CD4-positive, alpha-beta T cell treated with Interleukin-4 for 4 hours (primary cell): ENCODE measurements at places on chromosomes 3 and 15.

- no peak for DNase-seq
Measured at GRCh38 chr15:66570842-66571478, 5.2 kb upstream of the LCTL start.

DNA sequence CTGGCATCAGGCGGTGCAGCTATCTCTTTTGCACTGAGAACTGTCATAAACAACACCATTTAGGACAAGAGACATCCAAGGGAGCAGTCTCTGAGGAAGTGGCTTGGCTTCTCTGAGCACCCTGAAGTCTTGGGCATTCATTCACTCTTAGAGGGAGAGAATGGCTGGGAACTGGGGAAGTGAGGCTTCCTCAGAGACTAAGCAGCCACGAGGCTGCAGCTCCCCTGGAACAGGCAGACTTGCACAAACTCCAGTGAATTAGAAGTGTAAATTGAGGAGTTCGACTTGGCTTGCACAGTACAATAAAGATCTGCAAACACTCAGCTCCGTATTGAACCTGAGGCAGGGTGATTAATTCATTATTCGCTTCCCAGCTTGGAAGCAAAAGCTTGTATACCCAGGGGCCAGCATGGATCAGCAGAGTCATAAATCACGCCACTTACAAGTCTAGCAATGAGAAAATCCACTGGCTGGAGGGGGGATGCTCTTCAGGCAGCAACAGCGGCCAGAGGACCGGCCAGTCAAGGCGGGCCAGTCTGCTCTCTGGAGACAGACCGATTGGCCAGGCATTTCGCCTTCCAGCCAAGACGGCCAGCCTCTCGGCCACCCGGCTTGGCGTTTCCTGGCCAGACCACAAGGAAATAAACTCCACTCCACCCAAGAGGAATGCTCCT, 118.8 kb upstream of the ADPGK start:
- no peak for DNase-seq

DNA sequence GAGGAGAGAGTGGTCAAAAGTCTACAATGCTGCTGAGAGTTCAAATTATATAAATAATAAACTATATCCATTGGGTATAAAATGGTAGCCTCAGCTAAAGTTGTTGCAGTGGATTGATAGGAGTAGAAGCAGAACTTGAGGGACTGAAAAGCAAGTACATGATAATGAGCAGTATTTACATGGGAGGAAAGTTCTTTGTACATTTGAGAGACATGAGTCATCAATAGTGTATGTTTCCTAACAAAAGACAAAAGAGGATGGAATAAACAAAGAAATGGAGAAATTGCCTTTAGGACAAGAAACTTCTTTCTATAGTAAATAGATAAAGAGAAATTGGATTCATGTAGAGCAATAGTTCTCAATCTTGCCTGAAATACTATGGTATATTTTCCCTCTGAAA, 110.0 kb upstream of the PLSCR5 start:
- no peak for DNase-seq

GRCh38 chr3:107837895-107838612, 252.8 kb downstream of the CD47 start:
- DNase-seq: no peak

GRCh38 chr15:31062310-31062847, 39.1 kb downstream of the TRPM1 start:
- DNase-seq: no peak

- DNase-seq: no peak
Measured at GRCh38 chr15:101805605-101806345, 2.5 kb downstream of the OR4F6 start.

GRCh38 chr3:143551761-143552160, 296.5 kb downstream of the SLC9A9 start:
- DNase-seq: no peak

GRCh38 chr3:36561601-36562000, 181.3 kb downstream of the STAC start:
- no peak for DNase-seq

DNA sequence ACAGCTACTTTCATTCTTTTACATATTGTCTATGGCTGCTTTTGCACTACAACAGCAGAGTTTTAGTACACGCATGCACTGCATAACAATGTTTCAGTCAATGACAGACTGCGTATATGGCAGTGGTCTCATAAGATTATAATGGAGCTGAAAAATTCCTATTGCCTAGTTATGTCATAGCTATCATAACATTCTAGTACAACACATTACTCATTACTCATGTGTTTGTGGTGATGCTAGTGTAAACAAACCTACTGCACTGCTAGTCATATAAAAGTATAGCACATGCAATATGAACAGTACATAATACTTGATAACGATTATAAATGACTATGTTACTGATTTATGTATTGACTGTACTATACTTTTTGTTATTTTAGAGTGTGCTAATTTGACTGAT, 47.9 kb downstream of the QTRT2 start:
- no peak for DNase-seq

GRCh38 chr15:22936577-22937472, 43.3 kb downstream of the CYFIP1 start:
- no peak for DNase-seq

DNA sequence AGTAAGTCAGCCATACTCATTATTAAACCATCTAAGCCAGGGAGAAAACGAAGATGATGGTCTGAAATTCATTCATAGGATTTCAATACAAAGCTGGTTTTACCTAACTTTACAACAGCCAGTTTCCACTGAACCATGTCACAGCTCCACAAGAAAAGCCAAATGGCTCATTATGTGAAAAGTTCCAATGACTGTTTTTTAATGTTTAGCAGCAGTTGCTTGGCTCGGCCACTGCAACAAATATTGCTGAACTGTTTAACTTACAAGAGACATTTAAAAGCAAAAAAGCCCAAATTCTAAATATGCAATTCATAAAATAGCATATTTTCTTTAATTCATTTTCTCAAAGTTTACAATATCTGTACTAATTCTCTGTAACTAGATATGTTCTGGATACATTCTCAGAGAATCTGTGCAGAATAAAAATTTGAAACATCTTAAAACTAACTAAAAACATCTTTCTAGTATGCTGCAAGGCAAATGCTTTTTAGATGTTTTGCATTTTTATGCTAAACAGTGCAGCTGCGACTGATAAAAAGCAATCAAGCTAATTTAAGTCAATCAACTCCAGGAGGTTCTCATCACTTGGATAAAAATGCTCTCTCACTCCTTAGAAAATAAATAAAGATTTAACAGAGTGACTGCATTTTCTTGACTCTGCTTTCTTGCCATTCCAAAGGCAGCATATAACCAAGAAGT, 356.5 kb downstream of the ERC2 start:
- DNase-seq: no peak

DNA sequence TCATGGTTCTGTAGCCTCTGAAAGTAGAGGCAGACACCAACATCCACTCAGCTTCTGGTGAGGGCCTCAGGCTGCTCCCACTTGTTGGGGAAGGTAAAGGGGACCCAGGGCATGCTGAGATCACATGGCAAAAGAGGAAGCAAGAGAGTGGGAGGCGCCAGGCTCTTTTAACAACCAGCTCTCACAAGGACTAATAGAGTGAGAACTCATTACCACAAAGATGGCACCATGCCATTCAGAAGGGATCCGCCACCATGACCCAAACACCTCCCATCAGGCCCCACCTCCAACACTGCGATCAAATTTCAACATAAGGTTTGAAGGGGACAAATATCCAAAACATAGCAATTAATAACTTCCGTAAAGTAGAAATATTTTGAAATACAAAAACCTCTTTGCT, 192.3 kb downstream of the OCA2 start:
- no peak for DNase-seq

DNA sequence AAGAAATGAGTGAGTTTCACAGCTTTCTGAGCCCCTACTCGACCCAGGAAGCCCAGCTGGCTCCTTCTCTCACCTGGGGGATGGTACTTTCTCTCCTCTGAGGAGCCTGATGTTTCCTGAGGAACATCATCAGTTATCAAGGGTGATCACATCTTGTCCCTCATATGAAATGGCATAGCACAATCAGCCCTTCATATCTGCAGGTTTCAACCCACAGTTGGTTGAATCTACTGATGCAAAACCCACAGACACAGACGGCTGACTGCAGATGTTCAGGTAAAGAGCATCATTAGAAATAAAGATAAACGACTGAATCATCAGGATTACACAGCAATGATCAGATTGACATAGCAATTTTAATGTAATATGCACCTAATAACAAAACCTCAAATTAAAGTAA, 93.6 kb upstream of the OSTN start:
- DNase-seq: no peak

DNA sequence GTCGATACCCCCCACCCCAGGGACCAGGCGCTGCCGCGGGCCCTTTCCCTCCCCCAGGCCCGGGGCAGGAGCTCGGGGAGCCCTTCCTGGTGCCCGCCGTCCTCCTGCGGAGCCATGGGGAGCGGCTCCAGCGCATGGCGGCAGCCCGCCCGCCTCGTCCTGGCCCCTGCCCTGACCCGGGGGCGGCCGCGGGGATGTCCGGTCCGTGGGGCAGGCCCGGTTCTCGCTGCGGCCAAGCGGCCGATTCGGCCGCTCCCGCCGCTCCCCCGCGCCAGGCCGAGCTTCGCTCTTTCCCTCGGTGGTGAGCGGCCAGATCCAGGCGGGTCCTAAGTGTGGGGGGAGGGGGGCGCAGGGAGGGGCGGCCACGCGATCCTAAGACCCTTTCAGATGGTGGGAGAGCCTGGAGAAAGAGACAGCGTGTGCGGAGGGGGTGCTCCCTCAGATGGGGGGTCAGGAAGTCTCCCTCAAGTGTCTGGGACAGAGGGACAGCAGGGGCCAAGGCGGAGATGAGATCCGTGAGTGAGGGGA, 1.3 kb downstream of the NEIL1 start:
- DNase-seq: no peak

- DNase-seq: no peak
Measured at GRCh38 chr3:175422744-175423143, 563.6 kb downstream of the NAALADL2 start.

DNA sequence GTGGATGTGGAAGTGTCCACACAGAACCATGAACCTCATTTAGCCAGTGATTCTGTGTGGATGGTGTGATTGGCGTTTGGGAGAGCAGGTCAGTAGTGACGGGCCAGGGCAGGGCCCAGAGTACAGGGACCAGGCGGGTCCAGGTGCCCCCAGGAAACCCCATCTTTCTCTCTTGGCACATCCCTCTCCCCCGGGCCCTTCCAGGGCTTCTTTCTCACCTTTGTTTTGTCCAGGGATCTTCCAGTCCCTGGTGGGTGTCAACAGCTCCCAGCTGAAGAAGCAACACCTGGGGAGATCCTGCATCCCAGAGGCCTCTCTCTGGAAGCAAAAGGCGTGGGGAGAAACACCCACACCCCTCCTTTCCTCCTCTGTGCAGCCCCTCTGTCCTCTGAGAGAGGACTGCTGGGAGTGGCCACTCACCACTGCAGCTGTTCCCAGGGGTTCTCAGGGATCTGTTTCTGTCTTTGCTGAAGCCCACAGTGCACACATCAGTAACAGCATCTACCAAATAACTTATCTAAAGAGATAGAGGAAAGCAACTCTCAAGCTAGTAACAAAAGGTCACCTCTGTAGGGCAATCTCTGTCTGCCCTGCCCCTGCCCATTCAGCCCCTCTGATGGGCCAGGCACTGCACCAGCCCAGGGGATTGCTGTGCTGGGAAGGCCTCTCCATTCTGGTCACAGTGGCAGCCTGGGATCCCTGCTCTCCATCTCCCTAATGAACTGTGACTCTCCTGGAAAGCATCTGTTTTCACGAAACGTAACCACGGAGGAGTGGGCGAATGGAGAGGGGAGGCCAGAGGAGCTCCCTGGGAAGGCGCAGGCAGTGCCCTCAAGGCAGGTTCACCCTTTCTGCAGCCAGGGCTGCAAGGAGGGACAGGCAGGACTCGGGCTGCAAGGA, 98.3 kb upstream of the ALDH1A3 start:
- DNase-seq: no peak

GRCh38 chr3:57794501-57794900, 38.4 kb downstream of the SLMAP start:
- no peak for DNase-seq

- DNase-seq: no peak
Measured at GRCh38 chr3:51381333-51381705, 3.8 kb upstream of the MANF start.

DNA sequence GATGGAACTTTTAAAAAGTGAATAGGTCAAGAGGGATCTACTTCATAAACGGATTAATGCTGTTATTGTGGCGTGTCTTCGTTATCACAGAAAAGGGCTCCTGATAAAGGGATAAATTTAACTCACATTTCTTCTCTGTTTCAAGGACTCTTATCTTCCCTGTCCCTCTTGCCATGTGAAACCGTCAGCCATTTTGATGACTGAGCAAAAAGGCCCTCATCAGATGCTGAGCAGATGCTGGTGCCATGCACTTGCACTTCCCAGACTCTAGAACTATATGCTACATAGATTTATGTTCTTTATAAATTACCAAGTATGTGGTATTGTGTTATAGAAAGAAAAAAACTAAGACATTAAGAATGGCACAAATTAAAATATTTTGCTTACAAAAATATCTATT, 1011.8 kb upstream of the GBE1 start:
- no peak for DNase-seq

GRCh38 chr3:46846624-46847542, 16.4 kb downstream of the MYL3 start:
- DNase-seq: no peak

DNA sequence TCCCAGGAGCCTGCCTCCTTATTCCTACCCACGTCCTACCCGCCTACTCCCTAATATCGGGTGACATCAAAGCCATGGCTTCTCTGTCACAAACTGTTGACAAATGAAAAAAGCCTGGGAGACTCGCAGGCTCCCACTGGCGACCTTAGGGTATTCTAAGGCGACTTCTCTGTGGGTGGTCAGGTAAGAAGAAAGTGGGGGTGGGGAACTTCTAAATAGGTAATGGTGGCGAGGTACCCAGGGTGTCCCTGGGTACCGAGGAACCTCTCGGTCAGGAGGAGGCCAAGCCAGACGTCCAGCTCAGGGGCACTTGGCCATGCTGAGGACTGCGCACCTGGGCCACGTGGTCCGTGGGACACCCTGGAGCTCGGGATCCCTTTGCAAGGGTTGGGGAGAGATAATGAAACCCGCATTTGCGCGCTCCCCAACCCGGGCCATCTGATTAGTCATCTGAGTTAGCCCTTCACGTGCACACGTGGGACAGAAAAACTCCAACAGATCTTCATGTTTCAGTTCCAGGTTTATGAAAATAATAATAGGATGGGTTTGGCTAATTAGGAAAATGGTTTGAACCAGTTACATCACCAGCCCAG, 78.2 kb downstream of the NR2F2 start:
- DNase-seq: no peak

DNA sequence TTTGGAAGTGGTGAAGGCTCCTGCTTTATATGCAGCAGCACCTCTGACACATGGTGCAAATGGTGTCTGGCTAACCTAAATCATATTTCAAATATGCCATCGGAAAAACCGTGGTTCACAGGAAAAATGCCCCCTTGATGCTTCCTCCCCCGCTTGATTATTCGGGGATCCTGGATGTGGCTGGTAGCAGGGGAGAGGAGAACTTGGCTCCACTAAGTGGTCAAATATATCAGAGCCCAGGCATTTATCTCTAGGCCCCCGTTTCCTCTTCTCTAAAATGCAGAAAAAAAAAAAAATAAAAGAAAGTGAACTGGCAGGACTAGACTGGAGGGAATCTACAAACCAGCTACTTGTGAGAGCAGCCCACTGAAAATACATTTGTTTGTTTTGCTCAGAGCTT, 18.2 kb upstream of the ATP2B2 start:
- no peak for DNase-seq
